Stimulated activated naive CD4-positive, alpha-beta T cell (primary cell): ENCODE measurements at places on chromosomes 7 and 10.

DNA sequence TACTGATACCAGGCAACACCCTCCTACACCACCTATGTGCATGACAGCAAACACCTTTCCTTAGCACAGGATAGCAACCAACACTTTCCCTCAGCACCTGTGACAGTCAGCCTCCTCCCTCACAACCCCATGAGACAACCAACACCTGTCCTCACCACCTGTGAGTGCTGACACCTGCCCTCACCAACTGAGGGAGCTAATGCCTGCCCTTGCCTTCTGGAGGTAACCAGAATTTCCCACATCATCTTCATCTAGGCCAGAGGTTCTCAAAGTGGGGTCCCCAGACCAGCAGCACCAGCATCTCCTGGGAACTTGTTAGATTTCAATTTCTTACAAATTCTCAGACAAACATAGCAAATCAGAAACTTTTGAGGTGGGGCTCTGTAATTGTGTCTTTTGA, 112.5 kb downstream of the GRID1 start:
- no peak for DNase-seq

DNA sequence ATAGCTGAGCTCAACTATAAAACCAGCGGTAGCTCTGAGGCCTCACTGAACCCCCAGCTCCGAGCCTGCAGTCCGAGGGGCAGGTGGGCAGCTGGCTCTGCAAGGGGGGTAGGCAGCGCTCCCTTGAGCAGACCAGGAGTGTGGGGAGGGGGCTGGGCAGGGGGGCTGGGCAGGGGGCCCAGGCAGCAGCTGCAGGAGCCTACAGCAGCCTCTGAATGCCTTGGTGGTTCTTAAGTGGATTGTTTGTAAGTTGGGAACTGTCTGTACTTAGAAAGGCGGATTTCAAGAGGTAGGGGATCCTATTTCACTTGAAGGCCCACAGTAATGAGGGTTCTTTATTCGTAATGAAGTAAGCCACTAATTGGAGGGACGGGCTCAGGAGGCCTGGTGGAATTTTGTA, 72.3 kb downstream of the ICA1 start:
- no peak for DNase-seq

DNA sequence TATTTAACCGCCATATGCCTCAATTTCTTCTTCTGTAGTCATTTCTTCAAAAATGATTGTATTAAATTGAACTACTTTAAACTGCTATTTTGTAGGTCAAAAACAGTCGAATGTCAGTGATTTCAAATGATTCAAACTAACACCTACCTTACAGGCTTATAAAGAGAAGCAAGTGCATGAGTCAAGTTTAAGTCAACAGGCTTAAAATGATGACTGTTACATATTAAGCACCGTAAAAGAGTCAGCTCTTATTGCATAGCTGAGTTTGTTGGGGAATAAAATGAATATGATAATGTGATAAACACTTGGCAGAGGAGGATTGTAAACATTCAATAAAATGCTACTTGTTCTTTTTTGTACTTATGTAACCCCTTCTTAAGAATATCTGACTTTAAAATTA, 90.1 kb upstream of the ANKRD1 start:
- no peak for DNase-seq

DNA sequence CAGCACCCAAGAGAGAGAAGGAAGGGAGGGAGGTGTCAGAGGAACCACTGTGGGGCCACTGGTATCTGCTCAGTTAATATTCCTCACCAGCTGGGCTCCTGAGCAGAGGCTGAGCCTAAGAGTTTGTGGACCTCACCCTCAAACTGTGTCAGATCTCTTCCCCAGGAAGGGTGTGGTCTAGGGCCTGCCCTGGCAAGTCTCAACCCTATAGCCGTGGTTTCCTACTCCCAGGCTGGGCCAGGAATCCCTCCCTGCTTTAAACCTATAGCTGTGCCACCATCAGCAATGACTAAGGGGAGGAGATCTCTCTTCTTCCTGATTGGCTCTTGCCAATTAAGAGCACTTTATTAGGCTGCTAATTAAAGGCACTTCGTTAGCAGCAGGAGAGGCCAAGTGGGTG, 29.9 kb downstream of the POLL start:
- no peak for DNase-seq

DNA sequence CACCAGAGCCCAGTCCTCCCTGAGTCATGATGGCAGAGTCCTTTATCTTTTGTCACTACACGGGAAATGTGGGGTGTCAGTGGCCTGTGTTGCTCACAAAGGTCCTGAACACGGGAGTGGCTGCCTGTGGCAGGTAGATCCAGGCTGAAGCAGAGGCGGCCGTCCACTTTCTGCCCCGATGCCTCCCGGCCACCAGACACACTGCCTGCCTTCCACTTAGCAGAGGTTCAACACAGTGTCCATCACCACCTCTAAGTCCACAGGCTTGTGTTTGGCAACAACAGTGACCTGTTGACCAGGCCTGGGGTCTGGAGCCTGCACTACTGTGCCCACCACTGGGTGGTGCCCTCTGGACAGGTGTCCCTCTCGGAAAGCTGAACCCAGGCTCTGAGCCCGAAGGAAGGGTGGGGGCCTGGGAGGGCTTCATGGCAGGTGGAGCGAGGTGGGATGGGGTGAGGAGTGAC, 49.9 kb upstream of the CAMK2B start:
- no peak for DNase-seq

DNA sequence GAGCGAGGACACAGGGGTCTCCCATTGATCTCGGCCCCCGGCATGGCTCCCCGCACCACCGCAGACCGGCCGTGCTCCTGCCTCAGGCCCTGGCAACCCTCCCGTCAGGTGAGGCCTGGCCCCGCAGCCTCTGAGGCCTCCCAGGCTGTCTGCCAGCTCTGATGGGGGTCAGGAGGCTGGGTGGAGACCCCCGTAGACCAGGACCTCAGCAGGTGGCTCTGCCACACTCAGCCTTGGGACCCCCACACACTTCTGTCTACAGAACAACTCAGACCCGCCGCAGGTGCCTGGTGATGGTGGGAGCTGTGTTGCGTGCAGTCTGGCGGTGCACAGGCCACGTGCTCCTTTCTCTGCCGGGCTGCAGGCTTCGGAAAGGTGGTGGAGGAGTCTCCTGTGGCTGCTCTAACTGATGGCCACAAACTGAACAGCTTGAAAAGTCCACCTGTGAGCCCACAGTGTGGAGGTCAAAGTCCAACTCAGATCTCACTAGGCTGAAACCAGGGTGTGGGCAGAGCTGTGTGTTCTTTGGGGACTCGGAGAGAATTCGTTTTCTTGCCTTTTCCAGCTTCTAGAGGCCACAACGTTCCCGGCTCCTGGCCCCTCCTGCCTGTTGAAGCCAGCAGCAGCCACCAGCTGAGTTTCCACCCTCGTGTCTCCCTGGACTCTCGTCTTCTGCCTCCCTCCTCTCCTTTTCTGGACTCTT, 62.5 kb downstream of the PWWP2B start:
- DNase-seq = no peak

- DNase-seq = no peak
Observed at GRCh38 chr7:136174477-136175125, 197.4 kb upstream of the MTPN start.

DNA sequence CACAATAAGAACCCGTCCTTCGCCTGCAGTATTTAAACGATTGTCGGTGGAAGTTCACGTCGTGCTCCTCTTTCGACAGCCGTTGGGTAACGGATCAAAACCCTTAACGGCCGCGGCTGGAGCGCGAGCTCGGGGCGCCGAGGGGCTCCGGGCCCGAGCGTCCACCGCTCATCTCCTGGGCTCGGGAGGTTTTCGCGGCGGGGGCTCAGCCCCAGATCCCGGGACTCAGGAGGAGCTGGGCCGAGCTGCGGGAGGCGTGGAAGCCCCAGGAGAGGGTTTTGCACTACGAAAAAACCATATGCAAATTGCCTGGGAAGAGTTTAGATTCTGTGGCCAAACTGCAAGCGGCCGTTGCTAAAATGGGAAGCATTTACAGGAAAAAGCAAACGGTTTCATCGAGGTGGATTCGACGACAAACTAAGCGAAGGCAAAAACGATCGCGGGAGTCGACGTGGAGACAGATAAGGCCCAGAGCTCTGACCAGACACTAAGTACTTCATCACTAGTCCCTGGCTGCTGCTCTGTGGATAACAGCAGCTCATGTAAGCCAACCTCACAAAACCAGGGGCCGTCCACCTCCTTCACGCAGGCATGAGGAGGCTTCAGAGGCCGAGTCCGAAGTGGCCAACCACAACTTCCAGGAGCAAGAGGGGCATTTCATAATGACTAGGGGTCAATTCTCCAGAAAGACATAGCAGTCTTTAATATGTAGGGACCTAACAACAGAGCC, 129.7 kb downstream of the MARCHF5 start:
- no peak for DNase-seq

GRCh38 chr7:50718311-50718710, 64.4 kb downstream of the GRB10 start:
- DNase-seq = no peak

GRCh38 chr7:11341285-11341944, 367.7 kb downstream of the PHF14 start:
- DNase-seq = no peak

GRCh38 chr7:72057796-72058195, 354.3 kb downstream of the CALN1 start:
- DNase-seq = no peak

GRCh38 chr10:122495406-122496340, 34.3 kb downstream of the HTRA1 start:
- no peak for DNase-seq

DNA sequence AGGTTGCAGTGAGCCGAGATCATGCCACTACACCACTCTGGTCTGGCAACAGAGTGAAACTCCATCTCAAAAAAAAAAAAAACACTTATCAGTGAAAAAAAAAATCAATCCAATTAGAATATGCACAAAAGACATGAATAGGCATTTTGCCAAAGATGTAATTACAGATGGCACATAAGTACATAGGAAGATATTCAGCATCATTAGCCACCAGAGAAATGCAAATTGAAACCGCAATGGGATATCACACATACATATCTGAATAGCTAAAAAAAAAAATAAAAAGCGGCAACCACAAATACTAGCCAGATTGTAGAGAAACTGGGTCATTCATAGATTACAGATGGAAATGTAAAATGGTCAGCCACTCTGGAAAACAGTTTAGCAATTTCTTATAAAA, 1310.8 kb downstream of the XPNPEP1 start:
- no peak for DNase-seq

DNA sequence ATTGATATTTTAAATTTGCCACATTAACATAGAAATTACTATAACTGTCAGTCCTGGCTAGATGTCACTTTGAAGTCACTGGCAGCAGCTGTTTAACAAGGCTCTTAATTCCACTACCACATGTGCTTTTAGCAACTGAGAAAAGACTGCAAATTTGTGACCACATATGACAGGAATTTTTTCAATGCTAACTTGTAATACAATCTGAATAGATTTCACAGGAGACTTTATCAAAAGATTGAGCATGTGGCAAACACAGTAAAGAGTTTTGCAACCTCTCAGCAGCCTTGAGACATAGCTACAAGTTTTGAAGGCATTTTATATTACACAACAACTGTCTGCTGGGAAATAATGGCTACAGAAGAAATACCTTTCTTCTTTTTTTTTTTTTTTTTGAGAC, 73.0 kb downstream of the MICU1 start:
- no peak for DNase-seq

DNA sequence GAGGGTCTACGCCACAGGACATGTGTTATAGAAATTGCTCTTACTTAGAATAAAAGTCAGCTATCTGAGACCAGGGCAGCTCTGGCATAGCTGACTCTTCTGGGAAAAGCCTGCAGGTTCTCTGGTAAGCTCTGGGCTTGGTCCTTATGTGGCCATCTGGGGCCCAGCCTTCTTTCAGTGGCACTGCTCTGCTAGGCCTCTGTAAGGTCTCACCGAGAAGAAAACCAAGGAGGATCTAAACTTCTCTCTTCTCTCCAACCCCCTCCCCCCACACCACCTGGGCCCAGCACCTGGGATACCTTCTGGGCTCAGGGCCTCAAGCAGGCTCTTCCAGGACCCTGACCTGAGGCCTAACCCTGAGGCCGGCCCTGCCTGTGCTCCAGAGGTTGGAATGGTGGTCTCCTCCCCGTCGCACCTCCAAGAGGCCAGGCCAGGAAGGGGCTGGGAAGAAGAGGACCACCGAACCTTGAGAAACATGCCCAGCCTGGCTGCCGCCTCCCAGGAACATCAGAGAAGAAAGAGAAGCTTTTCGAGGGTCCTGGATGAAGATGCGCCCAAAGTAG, 323.6 kb downstream of the GFRA1 start:
- DNase-seq = no peak

DNA sequence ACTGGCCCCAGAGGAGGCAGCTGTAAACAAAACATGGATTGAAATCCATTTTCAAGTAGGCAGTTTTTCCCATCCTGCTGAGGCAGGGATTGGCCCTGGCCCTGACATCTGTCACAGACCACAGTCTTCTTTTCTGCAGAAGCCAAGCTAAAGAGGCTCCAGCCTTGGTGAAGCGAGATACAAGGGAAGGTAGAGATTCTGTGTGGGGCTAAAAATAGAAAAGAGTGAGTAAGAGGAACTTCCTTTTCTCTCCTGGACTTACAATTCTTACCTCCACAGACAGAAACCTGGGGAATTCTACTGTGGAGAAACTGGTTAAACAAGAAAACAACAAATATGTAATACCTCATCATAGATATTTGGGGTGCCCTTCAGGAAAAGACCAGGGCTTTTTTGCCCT, 624.8 kb upstream of the FZD8 start:
- no peak for DNase-seq

DNA sequence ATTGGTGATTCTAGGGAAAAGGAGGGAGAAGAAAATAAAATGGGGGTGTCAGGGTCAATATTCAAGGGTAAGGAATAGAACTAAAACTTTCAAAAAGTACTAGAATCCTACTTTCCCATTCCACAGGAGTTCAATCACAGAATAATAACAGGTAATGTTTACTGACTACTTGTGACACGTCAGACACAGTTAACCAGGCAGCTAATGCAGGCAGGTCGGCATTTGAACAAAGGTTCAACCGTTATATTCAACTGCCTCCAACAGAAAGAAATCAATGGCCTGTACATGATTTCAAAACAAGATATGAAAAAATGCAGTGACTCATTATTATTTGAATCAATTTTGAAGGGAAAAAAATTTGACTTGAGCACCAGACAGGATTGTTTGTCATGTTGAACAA, 3.1 kb downstream of the ASB15 start:
- no peak for DNase-seq
